ENCODE measurements at places on chromosomes 11 and 22.

DNA sequence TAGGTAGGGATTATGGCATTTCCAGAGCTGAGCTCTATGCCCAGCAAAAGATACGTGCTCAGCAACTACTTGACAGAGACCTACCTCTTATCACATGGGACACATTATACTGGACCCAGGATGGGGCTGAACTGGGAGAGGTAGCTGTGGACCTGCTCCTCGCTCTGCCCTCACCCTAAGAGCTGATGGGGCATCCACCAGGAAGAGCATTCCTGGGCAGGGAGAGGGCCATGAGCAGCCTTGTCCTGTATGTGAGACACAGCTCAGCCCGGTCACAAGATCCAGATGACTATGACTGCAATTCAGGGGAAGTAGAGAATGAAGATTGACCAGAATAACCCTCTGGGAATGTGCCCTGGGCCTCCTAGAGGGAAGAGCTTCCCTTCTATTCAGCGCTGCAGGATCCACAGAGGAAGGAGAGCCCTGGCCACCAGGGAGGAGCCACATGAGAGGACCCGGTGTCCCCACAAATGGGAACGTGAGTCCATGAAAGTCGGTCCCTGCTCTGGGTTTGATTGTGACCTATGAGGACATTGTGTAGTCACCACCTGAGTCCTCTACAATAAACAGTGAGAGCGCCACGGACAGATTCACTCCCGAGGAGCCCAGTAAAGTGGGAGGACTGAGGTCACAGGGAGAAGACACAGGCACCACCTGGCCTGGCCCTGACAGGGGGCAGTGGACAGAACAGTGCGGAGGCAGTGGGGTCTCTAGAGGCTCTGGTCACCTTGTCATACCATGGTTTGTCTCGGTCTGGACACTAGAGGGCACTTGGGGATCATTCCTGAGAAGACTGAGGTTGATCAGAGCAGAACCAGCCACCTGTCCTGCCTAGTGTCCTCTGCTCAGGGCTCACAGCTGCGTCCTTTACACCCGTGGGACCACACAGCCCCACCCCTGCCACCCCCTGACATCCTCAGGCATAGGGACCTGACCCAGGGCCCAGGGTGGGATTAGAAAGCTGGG, 99.5 kb downstream of the ZNF280B start:
- no peak for DNase-seq

GRCh38 chr11:124115782-124116616, 749 bp downstream of the VWA5A start:
- DNase-seq = no peak

- no peak for DNase-seq
Measured at GRCh38 chr11:77799338-77799737, 21.2 kb downstream of the RSF1 start.

DNA sequence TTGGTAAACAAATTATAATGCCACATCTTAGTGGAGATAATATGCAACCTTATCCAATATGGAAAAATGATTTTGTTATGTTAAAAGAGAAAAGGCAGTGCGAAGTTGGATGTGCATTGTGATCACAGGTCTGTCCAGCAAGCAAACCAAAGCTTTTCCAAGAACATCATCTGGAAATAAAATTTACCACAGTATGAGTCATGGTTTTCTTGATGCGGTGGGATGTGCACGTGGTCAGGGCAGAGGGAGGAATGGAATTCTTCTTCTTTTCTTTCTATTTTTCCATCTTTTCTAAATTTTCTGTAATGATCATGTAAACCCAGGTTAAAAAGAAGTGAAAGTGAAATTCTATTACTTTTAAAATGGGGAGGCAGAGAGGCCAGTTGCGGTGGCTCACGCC, 169.8 kb downstream of the C11orf91 start:
- no peak for DNase-seq

DNA sequence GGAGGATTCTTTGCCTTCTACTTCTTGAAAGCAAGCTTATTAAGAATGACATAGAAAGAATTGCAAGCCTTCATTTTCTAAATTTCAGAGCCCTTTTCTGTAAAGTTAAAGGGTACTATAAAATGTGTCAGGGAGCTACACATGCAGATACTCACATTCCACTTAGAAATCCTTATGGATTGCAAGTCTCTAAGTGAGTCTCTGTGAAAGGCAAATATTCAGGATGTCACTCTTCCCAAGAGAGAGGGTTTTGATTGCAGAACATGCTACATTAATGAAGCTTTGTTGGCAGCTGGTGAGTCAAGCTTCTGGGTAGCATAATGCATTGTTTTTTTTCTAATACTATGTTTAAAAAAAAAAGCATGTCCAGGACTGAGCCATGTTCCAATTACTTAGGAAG, 369.2 kb downstream of the DCDC1 start:
- no peak for DNase-seq

GRCh38 chr11:62393061-62393611, 25.7 kb upstream of the SCGB1A1 start:
- DNase-seq = no peak

- DNase-seq = no peak
Measured at GRCh38 chr22:47218671-47219070, 456.2 kb downstream of the TBC1D22A start.

- DNase-seq = no peak
Measured at GRCh38 chr11:35539781-35540281, 14.4 kb upstream of the PAMR1 start.

DNA sequence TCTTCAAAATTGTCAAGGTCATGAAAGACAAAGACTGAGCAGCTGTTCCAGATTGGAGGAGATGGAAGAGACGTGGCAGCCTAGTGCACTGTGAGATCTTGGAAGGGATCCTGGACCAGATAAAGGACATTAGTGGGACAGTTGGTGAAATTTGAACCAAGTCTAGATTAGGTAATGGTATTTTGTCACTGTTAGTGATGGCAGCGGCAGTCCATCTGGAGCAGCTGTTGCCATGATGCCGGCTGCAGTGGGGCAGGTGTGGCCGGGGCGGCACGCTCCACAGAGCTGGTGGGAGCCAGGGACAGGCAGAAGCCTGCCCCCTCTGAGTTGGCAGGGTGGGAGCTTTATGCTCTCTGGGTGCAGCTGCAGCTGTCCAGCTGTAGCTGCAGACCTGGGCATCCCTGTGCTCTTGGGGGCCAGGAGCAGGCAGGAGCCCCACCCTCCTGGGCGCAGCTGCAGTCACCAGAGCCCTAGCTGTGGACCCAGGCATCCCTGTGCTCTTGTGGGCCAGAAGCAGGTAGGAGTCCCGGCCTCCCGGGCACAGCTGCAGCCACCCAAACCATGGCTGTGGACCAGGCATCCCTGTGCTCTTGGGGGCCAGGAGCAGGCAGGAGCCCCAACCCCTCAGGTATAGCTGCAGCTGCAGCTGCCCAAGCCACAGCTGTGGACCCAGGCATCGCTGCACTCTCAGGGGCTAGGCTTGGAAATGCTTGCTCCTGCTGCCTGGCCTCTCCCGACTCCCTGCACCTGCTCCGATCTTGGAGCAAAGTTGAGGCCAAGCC, 20.7 kb downstream of the DIXDC1 start:
- DNase-seq = no peak

GRCh38 chr22:41222846-41223507, 17.8 kb downstream of the CHADL start:
- DNase-seq = no peak

GRCh38 chr22:28813772-28814518, 13.6 kb upstream of the XBP1 start:
- no peak for DNase-seq

GRCh38 chr11:6390718-6391469, 620 bp downstream of the SMPD1 start:
- no peak for DNase-seq

DNA sequence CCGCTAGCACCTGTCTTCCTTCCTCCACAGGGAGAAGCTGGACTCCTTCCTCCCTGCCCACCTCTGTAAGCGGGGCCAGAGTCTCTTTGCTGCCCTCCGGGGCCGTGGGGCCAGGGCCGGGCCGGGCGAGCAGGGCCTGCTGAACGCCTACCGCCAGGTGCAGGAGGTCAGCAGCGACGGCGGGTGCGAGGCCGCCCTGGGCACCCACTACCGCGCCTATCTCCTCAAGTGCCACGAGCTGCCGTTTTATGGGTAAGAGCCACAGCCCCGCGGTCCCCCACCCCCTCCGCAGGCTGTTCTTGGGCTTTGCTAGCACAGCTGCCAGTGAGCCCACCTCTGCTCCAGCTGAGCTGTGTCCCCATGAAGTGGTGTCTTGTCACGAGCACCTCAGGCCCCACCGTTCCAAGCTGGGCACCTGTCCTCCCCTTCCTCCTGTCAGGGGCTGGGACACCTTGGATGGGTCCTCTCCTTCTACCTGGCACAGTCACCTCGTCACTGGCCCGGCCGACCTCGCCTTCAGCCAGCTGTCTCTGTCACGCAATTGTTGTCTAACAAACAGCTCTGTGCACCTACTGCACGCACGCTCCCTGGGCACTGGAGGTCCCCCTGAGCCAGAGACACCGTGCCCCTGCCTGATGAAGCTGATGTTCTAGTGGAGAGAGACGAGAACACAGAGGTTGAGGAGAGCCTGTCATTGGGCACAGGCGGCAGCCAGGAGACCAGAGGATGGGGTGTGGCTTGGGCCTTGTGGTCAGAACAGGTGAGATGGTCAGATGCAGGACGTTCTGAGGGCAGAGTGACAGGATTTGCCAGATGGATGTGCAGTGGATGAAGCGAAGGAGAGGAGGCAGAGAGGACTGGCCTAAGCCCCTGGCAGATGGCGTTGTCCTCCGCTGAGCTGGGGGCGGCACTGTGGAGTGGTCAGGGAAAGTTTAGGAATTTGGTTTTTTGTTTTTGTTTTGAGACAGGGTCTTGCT, 10.6 kb downstream of the FRMD8 start:
- DNase-seq = no peak

- no peak for DNase-seq
Measured at GRCh38 chr11:117005758-117006157, 92.5 kb downstream of the SIK3 start.

- no peak for DNase-seq
Measured at GRCh38 chr22:33493476-33494205, 426.6 kb downstream of the LARGE1 start.

DNA sequence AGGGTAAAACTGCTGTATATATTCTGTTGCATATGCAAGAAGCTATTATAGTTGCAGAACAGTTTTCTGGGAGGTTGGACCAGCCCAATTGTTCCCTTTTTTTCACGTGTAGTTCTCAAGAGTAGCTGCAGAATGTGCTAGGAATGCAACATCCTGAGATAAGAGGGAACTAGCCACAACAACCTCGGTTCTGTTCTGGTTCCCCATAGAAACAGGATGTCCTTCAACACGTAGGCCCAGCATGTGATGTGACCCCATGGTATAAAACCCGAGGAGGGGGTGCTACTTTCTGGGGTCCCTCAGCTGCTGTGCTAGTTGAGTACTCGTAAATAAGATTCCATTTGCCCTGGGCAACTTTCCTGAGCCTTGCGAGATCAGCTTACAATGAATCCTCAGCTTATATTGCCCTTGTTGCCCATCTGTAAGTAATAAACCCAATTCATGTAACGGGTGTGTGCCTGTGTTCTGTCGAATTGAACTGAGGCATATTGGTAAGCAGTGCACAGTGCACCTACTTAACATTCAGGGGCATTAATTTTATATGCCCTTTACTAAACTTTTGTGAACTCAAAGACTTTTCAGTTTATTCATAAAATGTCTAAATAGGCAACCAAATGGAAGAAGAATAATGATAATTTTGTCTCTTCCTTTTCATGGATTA, 23.0 kb upstream of the TRAF6 start:
- no peak for DNase-seq

GRCh38 chr22:37892566-37893335, 13.3 kb upstream of the MICALL1 start:
- DNase-seq = no peak

DNA sequence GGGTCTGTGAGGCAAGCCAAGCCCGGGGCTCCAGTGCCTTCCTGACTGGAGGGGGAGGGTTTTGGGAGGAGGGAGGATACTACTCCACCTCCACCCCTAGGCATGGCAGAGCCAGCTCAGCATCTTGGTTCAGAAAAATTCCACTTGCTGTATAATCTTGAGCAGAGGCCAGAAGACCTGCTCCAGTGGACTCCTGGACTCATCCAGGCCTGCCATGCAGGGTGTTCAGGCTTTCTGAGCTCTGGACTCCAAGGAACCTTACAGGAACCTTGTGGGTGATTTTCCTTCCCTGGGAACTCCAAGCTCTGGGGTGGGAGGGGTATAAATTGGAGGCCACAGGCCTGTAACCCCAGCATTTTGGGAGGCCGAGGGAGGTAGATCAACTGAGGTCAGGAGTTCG, 9.4 kb downstream of the CSDC2 start:
- DNase-seq = no peak

GRCh38 chr11:45472716-45473317, 186.7 kb upstream of the SYT13 start:
- no peak for DNase-seq

Measured in activated CD4-positive, alpha-beta T cell treated with anti-CD3 and anti-CD28 coated beads, Interleukin-2, amount 50 U/mL, for 24 hours (primary cell).